Left renal cortex interstitium (tissue), 4 donors: ENCODE measurements at places on chromosomes 1 and 21.

DNA sequence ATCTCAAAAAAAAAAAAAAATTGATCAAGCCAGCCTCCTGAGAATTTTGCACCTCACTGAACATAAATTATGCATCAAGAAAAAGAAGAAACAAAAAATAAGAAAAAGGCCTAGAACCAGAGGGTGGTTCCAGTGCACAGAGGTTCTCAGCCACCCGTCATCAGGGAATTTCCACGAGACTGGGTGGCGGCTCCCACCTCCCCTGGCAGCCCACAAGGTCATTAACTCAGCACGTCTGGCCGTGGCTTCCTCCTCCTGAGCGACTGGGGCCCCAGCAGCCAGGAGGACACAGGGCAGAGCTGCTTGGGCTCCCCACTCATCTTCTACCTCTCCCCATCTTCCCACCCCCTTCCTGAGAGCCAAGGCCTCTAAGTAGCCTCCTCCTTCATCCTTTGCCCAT lies 15.7 kb upstream of the TMEM51 start:
- DNase-seq, result no peak

DNA sequence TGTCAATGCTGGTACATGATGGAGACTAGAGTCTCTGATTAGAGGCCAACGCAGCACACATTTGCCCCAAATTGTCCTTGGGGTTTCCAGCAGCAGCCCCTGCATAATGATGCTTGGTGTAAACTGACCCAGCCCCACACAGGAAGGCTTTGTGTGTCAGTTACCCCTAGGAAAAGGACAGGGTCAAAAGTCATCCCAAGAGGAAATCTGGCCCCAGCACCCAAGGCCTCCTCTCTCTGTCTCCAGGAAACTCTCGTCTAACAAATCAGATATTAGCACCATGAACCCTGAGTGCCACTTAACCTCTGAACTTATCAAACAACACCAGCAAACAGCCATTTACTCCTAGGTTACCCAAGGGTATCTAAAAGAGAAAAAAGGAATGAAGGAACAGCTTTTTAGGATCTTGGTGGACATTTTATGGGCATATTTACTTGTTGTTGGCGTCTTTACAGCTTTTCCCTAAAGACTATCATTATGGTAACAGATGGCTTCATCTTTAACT lies 84.5 kb downstream of the PSMG1 start:
- peak; percentile 70 for DNase-seq

DNA sequence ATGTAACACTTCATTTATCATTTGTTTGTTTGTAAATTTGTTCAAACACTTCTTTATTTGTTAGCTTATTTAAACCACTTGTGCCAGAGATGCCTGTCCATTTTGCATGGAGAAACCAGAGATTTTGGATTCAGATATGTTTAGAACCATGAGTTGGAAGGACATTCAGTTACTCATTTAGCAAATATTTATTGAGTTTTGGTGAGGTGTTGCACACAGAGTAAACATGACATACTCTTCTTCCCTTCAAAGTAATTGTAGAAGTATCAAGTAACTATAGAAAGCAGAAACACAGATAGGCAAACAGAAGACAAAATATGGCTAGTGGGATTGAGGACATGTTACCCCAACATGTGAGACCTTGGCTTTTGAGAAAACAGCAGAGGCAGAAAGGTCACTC lies 136.8 kb upstream of the USP25 start:
- DNase-seq, result no peak

- DNase-seq, result no peak
Observed at GRCh38 chr1:231534703-231535159, 6.3 kb downstream of the TSNAX start.

- DNase-seq, result no peak
Observed at GRCh38 chr21:30072496-30072895, 94.1 kb downstream of the CLDN17 start.

DNA sequence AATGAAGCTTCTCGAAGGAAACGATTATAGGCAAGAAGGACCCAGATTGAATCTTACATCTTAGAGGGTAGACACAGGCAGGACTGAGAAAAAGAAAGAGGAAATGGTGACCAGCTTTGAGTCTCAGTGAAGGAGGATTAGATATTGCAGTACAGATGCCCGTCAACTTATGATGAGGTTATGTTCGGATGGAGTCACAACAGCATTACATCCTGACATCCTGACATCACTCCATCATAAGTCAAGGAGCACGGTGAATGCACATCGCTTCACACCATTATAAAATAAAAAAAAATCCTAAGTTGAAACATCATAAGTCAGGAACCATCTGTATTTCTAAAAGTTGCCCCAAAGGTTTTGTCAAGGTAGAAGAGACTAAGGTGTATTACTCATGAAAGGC lies 312.3 kb upstream of the PLXNA2 start:
- no peak for DNase-seq

- DNase-seq, result no peak
Observed at GRCh38 chr1:41465741-41466140, 18.7 kb downstream of the EDN2 start.

DNA sequence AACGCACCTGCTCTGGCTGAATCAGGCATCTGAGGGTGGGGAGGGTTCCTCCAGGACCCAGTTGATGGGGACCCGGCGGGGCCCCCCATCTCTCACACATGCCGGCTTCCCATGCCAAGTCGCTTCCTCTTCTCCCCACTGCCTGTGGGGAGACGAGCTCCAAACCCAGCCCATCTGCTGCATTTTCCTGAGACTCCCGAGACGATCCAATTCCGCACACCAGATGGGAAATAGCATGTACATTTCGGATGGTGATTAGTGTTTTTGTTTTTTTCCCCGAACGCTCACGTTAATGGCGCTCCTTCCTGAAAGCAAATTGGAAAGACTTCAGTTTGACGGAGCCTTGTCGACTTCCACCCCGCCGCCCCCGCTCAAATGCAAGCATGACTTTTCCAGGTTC lies 13.2 kb upstream of the GRIK3 start:
- DNase-seq, result no peak

DNA sequence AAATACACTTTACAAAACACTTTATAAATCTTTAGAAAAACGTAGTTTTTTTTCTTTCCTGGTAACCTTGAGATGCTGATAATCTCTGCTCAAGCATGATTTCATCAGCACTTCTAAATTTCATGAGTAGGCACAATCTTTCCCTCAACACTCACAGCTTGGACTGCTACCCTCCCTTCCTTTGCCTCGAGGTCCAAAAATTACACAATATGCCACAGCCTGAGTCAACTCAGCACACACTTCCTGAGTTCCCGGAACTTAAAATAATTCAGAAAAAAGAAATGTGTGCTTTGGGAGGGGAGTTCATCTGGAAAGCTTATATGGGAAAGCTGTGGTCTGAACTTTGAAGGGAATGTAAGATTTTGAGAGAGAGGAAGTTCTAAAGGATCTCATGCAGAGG lies 5.9 kb downstream of the CLCA2 start:
- DNase-seq, result no peak

DNA sequence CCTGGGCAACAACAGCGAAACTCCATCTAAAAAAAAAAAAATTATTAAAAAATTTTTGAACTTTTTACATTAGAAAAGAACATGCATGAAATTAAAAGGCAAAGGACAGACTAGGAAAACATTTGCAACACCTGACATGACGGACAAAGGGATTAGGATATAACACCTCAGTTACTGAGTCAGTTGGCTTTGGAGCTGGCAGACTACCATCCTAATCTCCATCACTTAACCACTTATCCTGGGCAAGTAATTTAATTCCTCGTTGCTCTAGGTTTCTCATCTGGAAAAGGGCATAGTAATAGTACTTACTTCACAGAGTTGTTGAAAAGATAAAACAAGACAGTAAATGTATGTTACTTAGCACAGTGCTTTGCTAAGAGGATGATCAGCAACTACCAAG lies 11.9 kb downstream of the HECTD3 start:
- DNase-seq, result no peak

DNA sequence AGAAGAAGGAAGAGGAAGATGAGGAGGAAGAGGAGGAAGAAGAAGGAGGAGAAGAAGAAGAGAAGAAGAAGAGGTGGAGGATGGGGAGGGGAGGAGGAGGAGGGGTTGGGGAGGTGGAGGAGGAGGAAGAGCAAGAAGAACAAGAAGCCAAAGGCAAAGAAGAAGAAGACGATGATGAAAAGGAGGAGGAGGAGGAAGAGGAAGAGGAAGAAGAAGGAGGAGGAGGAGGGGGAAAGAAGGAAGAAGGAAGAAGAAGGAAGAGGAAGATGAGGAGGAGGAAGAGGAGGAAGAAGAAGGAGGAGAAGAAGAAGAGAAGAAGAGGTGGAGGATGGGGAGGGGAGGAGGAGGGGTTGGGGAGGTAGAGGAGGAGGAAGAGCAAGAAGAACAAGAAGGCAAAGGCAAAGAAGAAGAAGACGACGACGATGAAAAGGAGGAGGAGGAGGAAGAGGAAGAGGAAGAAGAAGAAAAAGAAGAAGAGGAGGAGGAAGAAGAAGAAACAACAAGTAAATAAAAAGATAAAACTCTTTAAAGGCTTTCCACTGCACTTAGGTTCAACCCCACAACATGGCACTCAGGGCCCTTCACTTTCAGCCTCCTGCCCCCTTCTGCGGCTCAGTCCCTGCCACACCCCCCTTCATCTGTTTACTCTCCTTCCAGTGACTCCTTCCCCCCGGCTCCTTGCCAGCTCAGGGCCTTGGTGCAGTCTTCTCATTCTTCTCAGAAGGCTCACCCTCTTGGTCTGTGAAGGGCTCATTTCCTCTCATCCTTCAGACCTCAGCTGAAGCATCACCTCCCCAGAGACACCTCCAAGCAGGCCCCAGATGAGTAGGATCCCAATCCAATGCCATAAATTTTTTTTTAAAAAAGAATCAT lies 114.0 kb downstream of the KCNN3 start:
- DNase-seq, result no peak

- no peak for DNase-seq
Observed at GRCh38 chr1:232943679-232944252, 6.6 kb upstream of the NTPCR start.

DNA sequence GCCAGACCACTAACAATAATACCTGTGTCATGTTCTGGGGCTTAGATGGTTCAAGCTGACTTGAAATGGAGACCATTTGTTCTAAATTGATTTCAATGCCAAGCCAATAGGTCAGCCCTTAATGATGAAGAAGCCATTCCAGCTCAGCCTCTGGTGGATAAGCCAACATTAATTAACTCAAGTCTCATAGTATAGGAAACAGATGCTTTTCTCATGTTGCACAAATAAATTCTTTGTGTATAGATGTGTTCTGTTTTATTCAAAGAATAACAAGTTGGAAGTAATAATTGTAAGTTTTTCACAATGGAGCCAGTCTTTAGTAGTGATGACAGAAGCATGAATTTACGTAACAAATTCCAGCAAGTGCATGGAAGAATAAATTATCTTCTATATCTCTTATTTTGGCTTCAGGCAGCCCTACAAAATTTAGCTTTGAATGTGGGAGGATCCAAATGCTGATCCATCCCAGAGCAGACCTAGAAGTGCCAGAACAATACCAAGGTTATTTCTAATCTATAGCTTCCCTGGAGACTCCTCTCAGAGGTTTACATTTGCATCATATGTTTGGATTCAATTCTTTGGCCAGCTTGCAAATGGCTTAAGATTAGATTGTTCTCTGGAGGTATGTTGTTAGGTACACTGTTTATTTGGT lies 42.2 kb upstream of the C1orf105 start:
- DNase-seq, result no peak

GRCh38 chr1:156122519-156123355 lies 8.2 kb downstream of the LMNA start:
- no peak for DNase-seq

DNA sequence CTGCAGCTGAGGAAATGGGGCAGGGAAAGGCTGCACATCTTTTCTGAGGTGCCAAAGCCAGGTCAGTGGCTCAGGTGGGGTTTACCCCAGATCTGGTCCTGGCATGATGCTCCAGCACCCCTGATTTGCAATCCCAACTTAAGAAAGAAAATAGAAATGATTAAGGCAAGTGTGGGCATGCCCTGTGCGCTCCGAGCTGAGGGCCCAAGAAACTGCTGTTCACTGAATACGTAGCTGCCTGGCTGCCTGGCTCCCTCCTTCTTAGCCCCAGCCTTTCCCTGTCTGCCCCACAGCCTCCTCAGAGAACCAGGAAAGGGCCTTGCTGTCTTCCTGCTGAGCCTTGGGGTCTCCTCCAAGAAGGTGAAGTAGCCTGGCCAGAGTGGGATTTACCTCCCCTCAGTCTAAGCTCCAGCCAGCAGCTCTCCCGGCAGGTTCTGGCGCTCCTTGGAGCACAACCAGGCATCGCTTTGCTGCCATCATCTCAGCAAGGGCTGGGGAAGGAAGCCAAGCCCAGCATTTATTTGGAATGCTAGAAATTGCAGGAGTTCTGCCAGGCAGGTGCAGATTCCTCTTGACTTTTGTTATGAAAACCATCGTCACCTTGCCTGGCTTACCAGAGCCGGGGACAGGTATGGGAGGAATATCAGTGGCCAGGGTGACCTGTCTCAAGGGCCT lies 51.3 kb upstream of the SELENON start:
- DNase-seq, result no peak

GRCh38 chr1:12090326-12090725 lies 27.2 kb downstream of the TNFRSF8 start:
- DNase-seq, result no peak

GRCh38 chr21:37582590-37582989 lies 216.0 kb downstream of the DYRK1A start:
- DNase-seq, result no peak

- no peak for DNase-seq
Observed at GRCh38 chr1:246659594-246660140, 64.5 kb upstream of the SCCPDH start.

GRCh38 chr1:41813755-41814745 lies 104.7 kb downstream of the HIVEP3 start:
- no peak for DNase-seq

DNA sequence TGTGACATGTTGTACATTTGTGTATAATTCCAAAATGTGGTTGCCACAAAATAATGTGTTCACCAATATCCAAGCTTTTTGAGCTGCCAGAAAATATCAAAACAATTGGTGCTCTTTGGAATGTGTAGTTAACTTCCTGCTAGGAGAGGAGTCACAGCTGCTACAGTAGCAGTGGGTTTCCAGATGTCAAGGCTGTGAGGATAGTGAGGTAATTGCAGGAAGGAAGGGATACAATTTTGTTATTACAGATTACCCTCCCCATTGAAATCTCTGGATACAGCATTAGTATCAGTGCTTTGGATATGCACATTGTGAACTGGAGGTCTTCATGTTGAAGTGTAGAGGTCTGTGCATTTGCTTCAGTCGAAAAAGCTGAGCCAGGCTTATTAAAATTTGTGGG lies 253.2 kb downstream of the PTPRC start:
- no peak for DNase-seq

DNA sequence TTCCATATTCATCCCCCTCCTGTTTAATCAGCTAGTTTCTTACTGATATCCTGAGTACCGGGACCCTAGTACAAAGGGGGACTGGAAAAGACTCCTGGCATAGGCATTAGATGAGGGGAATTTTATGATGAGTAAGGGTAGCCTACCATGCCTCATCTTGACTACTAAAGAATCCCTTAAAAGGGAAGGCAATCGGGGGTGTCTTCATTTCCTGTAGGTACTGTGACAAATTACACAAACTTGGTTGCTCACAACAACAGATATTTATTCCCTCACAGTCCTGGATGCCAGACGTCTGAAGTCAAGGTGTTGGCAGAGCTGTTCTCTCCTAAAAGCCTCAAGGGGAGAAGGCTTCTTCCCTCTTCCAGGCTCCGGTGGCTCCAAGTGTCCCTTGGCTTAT lies 28.9 kb upstream of the RUNX1 start:
- no peak for DNase-seq
